Upper lobe of right lung (tissue), 1 donor: ENCODE measurements at places on chromosomes 1 and 21. TPM values are rescaled to one million over a fixed set of nuclear protein-coding genes. Genes with fewer than 3 reads are reported as not detected.

The TTLL10 gene
- total RNA-seq, result not detected

DNA sequence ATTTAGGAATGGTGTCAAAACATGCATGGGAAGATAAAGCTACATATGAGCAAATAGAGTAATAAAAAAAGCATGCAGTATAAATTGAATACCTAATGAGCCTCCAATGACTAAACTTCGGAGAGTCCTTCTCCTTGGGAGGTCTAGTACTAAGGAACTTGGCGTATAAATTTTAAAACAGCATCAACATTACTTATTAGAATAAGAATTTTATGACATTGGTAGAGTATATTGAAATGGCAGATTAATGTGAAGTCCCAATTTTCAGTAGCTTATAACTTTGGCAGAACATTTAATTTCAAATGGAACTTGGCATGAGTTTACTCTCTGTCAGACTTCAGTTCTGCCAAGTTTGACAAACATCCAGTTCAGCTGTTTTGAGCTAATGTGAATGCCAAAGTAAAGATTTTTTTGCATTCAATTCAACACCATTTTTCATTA, 104.7 kb upstream of the RGS18 start:
- no peak for DNase-seq
- H3K27me3 ChIP-seq, result no peaks in the 10 kb centered on the region
- no peak overlapping the region for H3K4me3 ChIP-seq
- no peaks in the 10 kb centered on the region for H3K4me1 ChIP-seq
- no peak overlapping the region for H3K27ac ChIP-seq
- no peaks in the 10 kb centered on the region for H3K36me3 ChIP-seq

DNA sequence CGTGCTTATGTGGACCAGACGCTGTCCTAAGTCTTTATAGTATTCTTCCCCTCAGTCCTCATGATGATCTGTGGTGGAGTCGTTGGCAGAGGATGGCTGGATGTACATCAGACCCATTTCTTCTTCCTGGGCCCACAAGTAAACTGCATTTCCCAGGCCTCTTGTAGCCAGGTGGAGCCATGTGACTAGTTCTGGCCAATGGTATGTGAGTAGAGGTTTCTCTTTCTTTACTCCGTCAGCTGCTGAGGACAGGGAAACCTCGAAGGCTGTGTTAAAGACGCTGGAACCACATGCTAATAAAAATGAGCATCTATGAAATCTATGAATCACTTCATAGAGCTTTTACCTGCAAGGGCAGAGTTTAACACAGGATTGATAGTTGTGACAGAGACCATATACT, 18.7 kb upstream of the ZNF362 start:
- H3K4me1 ChIP-seq, result peaks cover 6% of the 10 kb centered on the region
- no peaks in the 10 kb centered on the region for H3K36me3 ChIP-seq
- H3K27ac ChIP-seq, result no peak overlapping the region
- DNase-seq, result no peak

GRCh38 chr1:223341121-223341520, 22.9 kb downstream of the SUSD4 start:
- no peaks in the 10 kb centered on the region for H3K36me3 ChIP-seq
- no peaks in the 10 kb centered on the region for H3K27me3 ChIP-seq
- no peaks in the 10 kb centered on the region for H3K4me1 ChIP-seq
- H3K27ac ChIP-seq, result no peak overlapping the region
- H3K4me3 ChIP-seq, result no peak overlapping the region
- no peak for DNase-seq

GRCh38 chr1:31926252-31926651, 11.9 kb downstream of the PTP4A2 start:
- H3K36me3 ChIP-seq, result no peaks in the 10 kb centered on the region
- no peak overlapping the region for H3K4me3 ChIP-seq
- H3K27me3 ChIP-seq, result no peaks in the 10 kb centered on the region
- H3K4me1 ChIP-seq, result peaks cover 95% of the 10 kb centered on the region
- peak overlapping the region; percentile 43 for H3K27ac ChIP-seq

- no peak for DNase-seq
- no peak overlapping the region for H3K4me3 ChIP-seq
These were observed 1.8 kb downstream of the RD3 start for GRCh38 chr1:211490038-211490678.

- peak overlapping the region; percentile 70 for H3K27ac ChIP-seq
- peaks cover 76% of the 10 kb centered on the region for H3K4me1 ChIP-seq
- no peak overlapping the region for H3K4me3 ChIP-seq
These were observed 9.0 kb downstream of the ARHGEF2 start for GRCh38 chr1:155969377-155969791.

GRCh38 chr1:155934936-155935590, 850 bp upstream of the KHDC4 start:
- peak overlapping the region; percentile 94 for H3K27ac ChIP-seq
- peaks cover 61% of the 10 kb centered on the region for H3K4me1 ChIP-seq
- H3K4me3 ChIP-seq, result peak overlapping the region; percentile 91
- DNase-seq, result no peak
- H3K36me3 ChIP-seq, result peaks cover 34% of the 10 kb centered on the region

- H3K4me3 ChIP-seq, result no peak overlapping the region
- no peaks in the 10 kb centered on the region for H3K27me3 ChIP-seq
- H3K4me1 ChIP-seq, result no peaks in the 10 kb centered on the region
- no peak for DNase-seq
- no peaks in the 10 kb centered on the region for H3K36me3 ChIP-seq
- no peak overlapping the region for H3K27ac ChIP-seq
These were observed 8.4 kb upstream of the COL18A1 start for GRCh38 chr21:45396620-45396995.

The DNMT3L gene
- not detected for total RNA-seq

The TEKT2 gene
- 0.35 TPM for total RNA-seq

- H3K27me3 ChIP-seq, result no peaks in the 10 kb centered on the region
- H3K4me3 ChIP-seq, result no peak overlapping the region
- H3K27ac ChIP-seq, result no peak overlapping the region
- no peak for DNase-seq
These were observed 70.8 kb downstream of the PLA2G4A start for GRCh38 chr1:186899577-186899976.

DNA sequence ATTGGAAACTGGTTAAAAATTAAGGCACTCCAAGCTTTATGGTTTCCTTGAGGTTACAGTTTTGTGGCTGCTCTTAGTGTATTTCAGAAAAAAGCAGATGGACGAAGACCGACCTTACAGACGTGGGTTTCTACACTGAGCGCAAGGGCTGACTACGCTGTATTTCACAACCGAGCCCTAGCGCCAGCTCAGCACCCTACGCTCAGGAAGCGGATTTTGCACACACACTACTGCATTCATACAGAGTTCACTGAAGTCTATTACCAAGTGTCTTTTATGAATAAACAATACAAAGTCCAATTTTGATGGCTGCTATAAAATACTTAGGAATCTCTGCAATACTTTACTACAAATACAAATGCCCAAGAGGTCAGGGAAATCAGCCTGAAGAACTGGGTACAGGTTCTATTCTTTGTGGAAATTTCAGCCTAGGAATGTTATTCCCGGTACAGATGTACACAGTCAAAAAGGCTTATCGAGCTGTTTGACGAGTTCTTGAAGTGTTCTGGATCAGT, 23.8 kb downstream of the PTTG1IP start:
- H3K27ac ChIP-seq, result no peak overlapping the region
- peak; percentile 35 for DNase-seq
- no peak overlapping the region for H3K4me3 ChIP-seq

DNA sequence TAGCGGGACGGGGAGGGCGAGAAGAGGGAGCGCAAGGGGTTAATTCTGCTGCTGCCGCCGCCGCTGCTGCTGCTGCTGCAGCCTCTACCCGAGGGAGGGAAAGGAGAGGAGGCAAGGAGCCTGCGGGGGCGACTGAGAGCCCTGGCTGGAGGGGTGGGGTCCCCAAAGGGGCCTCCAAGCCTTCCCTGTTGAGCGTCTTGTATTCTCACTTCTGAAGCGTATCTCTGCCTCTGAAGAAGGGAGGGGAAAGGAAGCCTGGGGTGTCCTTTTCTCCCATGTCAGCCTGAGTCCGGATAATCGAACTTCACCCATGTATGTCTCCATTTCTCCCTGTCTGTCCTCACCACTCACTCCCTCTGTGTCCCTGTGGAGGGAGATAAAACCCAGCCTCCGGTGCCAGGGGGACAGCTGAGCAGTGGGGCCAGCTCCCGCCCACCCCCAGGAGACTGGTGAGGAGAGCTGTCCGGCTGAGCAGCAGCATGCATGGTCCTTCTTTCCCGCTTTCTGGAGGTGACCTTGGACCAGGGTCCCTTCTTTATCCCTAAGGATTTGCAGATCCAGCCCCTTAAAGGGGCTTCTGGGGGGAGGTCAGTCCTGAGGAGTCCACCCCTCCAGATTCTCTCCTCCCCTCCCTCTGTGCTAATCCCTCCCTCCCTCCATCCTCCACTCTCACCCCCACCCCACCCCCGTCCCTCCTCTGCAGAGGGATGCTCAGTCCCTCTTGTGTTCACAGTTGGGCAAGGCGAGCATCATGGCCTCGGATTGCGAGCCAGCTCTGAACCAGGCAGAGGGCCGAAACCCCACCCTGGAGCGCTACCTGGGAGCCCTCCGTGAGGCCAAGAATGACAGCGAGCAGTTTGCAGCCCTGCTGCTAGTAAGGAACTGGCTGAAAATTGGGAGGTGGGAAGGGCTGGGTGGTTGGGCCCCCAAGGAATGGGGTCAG, 1.0 kb downstream of the NCDN start:
- peaks cover 5% of the 10 kb centered on the region for H3K36me3 ChIP-seq
- peaks cover 36% of the 10 kb centered on the region for H3K4me1 ChIP-seq
- H3K4me3 ChIP-seq, result peak overlapping the region; percentile 97
- no peak for DNase-seq
- no peaks in the 10 kb centered on the region for H3K27me3 ChIP-seq
- peak overlapping the region; percentile 96 for H3K27ac ChIP-seq

- no peak for DNase-seq
- H3K4me3 ChIP-seq, result no peak overlapping the region
- no peaks in the 10 kb centered on the region for H3K4me1 ChIP-seq
- H3K27ac ChIP-seq, result no peak overlapping the region
- H3K27me3 ChIP-seq, result no peaks in the 10 kb centered on the region
These were observed 88.2 kb downstream of the ZSCAN20 start for GRCh38 chr1:33560680-33561079.

- H3K27me3 ChIP-seq, result no peaks in the 10 kb centered on the region
- no peak overlapping the region for H3K4me3 ChIP-seq
- no peak overlapping the region for H3K27ac ChIP-seq
- H3K36me3 ChIP-seq, result no peaks in the 10 kb centered on the region
- peaks cover 6% of the 10 kb centered on the region for H3K4me1 ChIP-seq
These were observed 67.8 kb downstream of the RNF220 start for GRCh38 chr1:44472620-44473525.

DNA sequence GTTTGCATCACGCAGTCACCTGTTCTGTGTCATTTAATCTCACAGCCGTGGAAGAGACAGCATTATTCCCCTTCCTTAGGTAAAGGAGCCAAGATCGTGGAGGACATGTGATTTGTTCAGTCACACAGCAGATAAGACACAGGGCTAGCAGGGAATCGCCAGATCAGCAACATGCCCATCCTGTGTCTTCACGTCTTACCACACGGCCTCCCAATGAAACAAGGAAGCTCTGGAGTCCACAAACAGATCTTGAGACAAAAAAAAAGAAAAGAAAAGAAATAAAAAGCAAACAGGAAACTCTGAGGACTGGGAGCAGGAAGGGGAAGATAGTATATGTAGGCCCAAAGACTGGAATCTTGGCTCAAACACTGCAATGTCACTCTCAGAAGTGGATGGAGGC, 155.3 kb downstream of the ADSS2 start:
- no peak overlapping the region for H3K27ac ChIP-seq
- H3K27me3 ChIP-seq, result no peaks in the 10 kb centered on the region
- H3K4me1 ChIP-seq, result no peaks in the 10 kb centered on the region
- H3K4me3 ChIP-seq, result no peak overlapping the region

DNA sequence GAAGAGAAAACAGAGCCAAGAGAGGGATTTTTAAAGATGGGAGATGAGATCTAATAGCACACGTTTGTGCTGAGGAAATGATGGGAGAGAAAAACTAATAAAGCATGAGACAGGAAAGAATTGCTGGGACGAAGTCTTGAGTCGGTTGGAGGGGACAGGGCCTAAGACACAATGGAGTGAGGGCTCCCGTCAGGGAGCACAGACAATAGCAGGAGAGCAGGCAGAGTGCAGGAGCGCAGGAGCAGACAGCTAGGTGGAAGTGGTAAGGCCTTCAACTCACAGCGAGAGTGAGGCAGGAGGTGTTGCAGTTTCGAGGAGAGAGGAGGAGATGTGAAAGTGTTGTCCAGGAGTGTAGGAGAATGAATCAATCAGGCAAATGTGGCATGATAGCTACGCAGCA, 59.9 kb upstream of the SOX13 start:
- H3K27me3 ChIP-seq, result peaks cover 5% of the 10 kb centered on the region
- no peak overlapping the region for H3K4me3 ChIP-seq
- H3K4me1 ChIP-seq, result no peaks in the 10 kb centered on the region
- H3K27ac ChIP-seq, result no peak overlapping the region
- no peaks in the 10 kb centered on the region for H3K36me3 ChIP-seq
- no peak for DNase-seq

GRCh38 chr1:211577819-211578639, 932 bp downstream of the SLC30A1 start:
- H3K36me3 ChIP-seq, result peaks cover 20% of the 10 kb centered on the region
- peaks cover 31% of the 10 kb centered on the region for H3K4me1 ChIP-seq
- H3K27ac ChIP-seq, result peak overlapping the region; percentile 89
- peak; percentile 91 for DNase-seq
- H3K4me3 ChIP-seq, result peak overlapping the region; percentile 81

DNA sequence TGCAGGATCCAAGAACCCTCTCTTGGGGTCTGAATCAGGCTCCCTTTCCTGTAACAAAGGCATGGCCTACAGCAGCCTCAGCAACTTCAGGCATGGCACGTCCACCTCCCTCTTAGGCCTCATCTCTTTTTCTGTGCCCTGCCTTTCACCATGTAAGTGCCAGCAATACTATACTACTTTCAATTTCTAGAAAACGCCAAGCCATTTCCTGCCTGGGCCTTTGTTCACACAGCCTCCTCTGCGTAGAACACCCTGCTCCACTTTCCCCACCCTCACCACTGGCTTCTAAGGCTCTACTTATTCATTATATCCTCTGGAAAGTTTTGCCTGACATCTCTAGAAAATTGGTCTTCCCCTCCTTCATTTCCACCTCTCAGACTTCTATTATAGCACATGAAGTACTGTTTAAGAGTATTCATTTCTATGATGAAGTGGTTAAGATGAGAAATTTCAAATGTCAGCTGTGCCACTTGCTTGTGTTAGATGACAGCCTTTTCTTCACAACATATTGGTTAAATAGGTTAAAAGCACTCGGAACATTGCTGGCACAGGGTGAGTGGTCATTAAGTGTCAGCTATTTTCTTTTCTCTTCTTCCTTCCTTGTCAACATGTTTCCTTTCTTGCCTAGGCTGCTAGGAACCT, 41.6 kb upstream of the VWA5B1 start:
- H3K36me3 ChIP-seq, result no peaks in the 10 kb centered on the region
- DNase-seq, result no peak
- H3K4me1 ChIP-seq, result no peaks in the 10 kb centered on the region
- H3K27me3 ChIP-seq, result no peaks in the 10 kb centered on the region
- no peak overlapping the region for H3K27ac ChIP-seq

The KRTAP13-2 gene
- not detected for total RNA-seq

GRCh38 chr1:58804853-58805565, 21.2 kb upstream of the JUN start:
- peaks cover 10% of the 10 kb centered on the region for H3K4me1 ChIP-seq
- no peak for DNase-seq
- H3K27ac ChIP-seq, result no peak overlapping the region
- no peak overlapping the region for H3K4me3 ChIP-seq
- H3K27me3 ChIP-seq, result no peaks in the 10 kb centered on the region
